ENCODE measurements at places on chromosomes 12 and 14. TPM values are rescaled to one million over a fixed set of nuclear protein-coding genes. Genes with fewer than 3 reads are reported as not detected.

The DEGS2 gene
- total RNA-seq: 2.1 TPM

The PLEKHG7 gene
- 1.2 TPM for total RNA-seq

The EFS gene
- 33.1 TPM for total RNA-seq

The STYK1 gene
- total RNA-seq: 1.2 TPM

The KLRD1 gene
- total RNA-seq: 0.82 TPM

The PIWIL1 gene
- total RNA-seq: 1.5 TPM

The KRT82 gene
- not detected for total RNA-seq

The SIRT4 gene
- total RNA-seq: 9.5 TPM

The BMP4 gene
- 39.9 TPM for total RNA-seq

The MMP17 gene
- 22.9 TPM for total RNA-seq

The BCL11B gene
- total RNA-seq: 4.4 TPM

The GPX2 gene
- total RNA-seq: 1.5 TPM

The SOX5 gene
- total RNA-seq: 72.7 TPM

The KRT83 gene
- total RNA-seq: not detected
